ENCODE measurements at places on chromosomes 3 and 15.

GRCh38 chr15:33066584-33066983, 127.9 kb downstream of the FMN1 start:
- DNase-seq = no peak

GRCh38 chr3:177213801-177214535, 16.7 kb upstream of the TBL1XR1 start:
- no peak for DNase-seq

- no peak for DNase-seq
These were observed 63.6 kb downstream of the RYR3 start for GRCh38 chr15:33374226-33374914.

GRCh38 chr3:153373606-153374005, 211.6 kb downstream of the RAP2B start:
- DNase-seq = no peak

DNA sequence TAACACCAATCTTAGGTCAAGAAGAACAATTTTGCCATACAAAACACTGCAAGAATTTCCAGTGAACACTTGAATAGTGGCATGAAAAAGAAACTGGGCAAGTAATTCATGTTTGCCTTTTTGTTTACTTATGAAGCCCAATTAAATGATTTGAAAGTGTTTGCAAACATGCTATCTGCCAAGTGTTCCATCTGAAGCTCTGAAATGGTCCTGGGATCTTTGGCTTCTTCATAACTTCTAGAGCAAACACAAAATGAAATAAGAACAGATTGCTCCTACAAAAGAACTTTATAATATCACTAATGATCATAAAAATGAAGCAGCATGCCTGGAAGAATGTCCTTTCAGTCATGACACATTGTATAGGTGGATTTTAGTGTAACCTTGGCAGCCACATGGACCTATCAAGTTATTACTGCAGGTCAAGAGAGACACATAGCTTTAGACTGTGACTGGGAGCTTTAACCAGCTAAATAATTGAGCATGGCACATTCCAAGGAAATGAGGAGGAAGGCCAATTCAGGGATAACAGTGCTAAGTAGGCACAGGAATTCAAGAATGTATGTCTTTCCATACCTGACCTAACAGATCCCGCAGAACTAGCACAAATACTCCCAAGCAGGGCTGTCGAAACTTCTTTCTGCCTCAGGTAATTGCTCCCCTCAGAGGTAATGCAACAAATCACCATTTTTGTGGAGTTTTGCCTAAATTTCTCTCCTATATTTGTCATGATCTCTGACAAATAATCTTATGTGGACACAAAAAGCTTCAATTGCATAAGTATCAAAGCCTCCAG, 144.6 kb downstream of the DUT start:
- no peak for DNase-seq

GRCh38 chr3:188473045-188473444, 319.1 kb downstream of the LPP start:
- DNase-seq = no peak

All from spinal cord (tissue), 10 donors.